Fibroblast of skin of left quadriceps (primary cell): ENCODE measurements at places on chromosomes 4 and X.

DNA sequence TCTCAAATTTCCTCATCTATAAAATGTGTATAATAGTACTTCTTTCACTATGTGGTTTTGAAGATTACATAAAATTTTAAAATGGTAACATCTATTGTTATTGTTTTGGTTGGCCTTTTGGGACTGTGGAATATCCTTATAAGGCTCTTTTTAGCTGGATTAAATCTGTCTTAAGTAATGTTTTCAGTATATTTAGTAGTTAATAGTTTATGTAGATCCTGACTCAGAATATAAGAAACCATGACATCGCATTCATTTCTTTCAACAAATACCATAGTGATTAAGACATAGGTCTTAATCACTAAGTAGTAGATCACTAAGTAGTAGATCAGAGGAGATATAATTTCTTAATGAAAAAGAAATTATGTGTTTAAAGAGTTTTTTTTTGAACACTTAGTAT lies 48.5 kb downstream of the MRPL1 start:
- DNase-seq: no peak

DNA sequence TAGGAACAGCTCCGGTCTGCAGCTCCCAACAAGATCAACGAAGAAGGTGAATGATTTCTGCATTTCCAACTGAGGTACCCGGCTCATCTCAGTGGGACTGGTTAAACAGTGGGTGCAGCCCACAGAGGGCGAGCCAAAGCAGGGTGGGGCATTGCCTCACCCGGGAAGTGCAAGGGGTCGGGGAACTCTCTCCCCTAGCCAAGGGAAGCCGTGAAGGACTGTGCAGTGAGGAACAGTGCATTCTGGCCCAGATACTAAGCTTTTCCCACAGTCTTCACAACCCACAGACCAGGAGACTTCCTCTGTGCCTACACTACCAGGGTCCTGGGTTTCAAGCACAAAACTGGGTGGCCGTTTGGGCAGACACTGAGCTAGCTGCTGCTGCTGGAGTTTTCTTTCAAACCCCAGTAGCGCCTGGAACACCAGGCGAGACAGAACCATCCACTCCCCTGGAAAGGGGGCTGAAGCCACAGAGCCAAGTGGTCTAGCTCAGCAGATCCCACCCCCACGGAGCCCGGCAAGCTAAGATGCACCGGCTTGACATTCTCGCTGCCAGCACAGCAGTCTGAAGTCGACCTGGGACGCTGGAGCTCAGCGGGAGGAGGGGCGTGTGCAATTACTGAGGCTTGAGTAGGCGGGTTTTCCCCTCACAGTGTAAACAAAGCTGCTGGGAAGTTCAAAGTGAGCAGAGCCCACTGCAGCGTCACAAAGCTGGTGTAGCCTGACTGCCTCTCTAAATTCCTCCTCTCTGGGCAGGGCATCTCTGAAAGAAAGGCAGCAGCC lies 84.6 kb downstream of the THOC2 start:
- DNase-seq: peak; percentile 9

DNA sequence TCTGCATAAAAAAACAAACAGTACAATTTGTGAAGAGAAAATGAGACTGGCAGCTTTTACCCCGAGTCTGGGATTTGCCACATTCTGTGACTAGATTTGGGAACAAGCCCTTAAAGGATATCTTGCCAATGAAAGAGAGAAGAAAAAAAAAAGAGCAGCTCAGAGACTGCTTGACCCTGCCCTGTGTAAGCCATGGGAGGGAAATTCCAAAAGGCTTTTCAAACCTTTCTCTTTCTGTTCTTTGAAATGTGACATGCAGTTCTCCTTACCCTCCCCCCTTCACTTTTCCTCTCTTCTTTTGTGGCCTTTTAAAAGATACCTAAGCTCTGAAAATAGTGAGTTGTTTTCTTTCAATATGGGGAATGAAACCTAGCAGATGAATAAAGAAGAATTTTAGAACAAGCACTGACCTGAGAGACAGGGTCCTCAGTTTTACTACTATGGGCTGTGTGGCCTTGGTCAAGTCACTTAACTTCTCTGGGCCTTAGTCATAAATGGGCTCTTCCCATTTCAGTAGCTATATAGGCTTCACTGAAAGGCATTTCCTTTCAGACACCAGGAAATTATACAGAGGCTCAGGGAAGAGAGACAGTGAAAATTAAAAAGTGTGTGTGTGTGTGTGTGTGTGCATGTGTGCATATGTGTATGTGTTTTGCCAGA lies 5.1 kb downstream of the CCDC160 start:
- no peak for DNase-seq

DNA sequence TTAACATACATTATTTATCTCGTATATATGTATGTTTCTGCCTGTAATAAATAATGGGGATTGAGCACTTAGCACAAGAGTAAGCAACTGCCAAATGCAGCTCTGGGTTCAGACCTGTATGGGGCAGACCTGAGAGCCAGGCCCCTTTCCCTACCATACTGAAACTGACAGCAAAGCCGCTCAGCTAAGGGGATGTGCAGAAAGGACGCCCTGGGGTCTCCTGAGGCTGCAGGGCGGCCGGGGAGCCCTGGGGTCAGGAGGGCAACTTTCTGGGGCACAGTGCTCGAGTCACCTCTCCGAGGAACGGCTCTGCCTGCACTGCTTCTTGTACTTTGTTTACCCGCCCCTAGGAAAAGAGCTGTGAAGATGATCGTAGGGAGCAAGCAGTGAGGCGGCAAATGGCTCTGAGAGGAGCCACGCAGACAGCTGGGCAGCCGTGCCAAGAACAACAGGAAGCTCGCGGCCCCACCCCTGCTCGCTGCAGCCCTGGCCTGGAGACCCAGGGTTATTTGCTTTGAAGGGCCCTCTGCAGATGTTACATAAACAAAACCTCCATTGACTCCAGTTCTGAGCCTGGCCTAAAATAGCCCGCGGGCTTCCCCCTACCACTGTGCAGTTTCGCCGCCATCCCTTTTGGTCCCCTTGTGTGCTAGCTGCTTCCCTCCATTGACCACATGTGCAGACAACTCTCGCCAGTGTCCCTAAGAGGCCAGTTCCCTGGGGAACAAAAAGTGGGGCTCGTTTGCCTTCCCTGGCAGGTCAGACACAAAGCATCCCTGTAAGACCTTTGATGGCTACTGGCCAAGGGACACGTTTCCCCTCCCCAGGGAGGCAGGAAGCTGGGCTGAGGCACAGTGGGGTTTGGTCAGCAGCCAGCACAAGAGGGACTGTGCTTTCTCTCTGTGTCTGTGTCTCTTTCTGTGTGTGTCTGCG lies 111.3 kb upstream of the LNX1 start:
- no peak for DNase-seq

DNA sequence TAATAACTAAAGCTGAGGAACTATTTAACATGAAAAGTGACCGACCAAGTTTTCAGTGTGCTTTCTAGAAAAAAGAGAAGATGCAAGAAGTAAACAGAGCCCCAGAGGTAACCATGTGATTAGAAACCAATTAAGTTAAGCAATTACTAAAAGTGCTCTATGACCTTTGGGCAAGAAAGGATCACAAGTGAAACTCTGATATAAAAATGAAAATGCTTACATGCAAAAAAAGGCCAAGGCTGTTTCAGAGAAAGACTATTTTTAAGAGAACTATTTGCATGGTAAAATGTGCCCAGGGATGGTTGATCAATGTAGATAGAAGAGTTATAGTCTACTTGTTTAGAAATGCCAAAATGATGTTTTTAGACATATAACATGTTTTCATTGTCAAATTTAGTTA lies 22.0 kb downstream of the KLHL15 start:
- no peak for DNase-seq

DNA sequence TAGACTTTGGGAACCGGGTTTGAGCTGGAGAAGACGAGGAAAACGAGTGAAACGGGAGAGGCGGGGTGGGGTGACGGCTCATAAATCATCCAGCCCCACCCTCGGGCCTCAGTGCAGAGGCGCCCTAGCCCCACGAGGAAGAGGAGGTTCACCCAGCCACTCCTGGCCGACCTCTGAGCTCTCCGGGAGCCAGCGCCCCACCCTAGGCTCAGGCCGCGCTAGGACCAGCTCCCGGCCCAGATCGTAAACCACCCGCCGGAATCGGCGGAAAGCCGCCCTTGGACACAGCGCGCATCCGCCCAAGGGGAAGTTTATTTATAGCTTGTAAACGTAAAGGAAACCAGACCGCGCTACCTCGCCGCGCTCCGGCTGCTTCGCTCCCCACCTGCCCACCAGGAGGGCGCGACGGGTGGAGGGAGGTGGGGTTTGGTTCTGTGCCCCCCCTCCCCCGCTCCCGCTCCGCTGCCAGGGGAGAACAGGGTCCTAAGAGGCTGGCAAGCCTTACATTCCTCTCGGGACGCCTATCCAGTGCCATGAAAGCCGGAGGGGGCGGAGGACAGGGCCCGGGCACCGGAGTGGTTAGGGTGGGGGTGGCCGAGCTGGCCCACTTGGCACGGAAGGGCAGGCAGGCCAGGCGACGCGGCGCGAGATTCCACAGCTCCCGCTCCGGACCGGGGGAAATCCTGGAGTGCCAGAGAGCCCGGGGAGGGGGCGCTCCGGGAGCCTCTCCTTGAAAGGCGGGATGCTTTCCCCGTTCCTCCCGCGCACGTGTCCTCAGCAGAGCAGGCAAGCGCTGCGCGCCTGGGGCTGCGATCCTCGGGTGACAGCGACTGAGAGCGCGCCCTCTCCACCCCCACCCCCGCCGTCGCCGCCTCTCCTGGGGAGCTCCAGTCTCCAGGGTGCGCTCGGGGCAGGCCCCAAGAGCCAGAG lies 84.2 kb downstream of the BCOR start:
- DNase-seq: no peak

DNA sequence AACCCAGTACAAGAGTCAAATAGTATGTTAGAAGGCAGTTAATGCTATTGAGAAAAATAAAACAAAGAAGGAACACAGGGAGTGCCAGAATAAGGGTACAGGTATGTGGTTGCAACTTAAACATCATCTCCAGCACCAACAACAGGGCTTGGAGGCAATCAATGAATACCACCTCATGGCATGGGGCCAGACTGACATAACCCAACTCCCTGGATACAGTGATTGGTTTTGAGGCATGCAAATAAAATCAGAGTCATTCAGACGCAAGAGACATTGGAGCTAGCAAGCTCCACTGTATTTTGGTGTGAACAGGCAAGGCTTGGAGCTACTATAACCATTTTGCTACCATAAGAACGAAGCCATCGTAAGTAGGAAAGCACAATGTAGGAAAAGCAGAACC lies 56.7 kb downstream of the PPP3CA start:
- DNase-seq: no peak

DNA sequence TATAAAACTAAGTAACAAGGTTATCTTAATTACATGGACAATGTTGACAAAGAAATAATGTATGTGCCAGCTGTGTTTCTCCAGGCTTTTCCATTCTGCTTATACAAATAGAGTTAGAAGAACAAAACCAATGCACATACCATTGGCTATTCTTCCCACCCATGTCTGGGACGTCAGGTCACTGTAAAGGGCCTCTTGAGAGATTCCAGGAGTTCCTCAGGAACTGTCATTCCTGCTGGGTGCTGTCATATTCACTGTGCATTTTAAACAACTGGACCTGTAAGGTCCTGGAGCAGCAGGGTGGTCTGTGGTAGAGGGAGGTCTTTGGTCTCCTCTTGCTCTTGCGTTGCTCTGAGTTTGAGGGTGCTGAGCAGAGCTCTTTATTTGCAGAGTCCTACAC lies 74.6 kb upstream of the AP1S2 start:
- no peak for DNase-seq

DNA sequence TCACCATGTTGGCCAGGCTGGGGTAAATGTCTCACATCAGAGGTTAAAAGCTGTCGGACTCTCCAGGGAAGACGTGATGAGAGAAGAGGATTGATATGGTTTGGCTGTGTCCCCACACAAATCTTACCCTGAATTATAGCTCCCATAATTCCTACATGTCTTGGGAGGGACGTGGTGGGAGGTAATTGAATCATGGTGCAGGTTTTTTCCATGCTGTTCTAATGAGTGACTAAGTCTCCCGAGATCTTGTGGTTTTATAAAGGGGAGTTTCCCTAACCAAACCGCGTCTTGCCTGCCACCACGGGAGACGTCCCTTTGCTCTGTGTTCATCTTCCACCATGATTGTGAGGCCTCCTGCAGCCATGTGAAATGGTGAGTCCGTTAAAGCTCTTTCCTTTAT lies 64.4 kb downstream of the ASMT start:
- DNase-seq: no peak

- DNase-seq: no peak
These were observed 1.3 kb downstream of the CHST7 start for GRCh38 chrX:46574774-46575381.

DNA sequence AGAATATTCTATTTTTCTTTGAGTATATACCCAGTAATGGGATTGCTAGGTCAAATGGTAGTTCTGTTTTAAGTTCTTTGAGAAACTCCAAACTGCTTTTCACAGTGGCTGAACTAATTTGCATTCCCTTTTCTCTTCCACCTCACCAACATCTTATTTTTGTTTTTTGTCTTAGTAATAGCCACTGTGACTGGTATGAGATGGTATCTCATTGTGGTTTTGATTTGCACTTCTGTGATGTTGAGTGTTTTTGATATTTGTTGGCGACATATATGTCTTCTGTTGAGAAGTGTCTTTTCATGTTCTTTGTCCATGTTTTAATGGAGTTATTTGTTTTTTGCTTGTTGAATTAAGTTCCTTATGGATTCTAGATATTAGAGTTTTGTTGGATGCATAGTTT lies 24.4 kb downstream of the AIMP1 start:
- no peak for DNase-seq

GRCh38 chr4:183118585-183118984 lies 19.5 kb downstream of the WWC2 start:
- DNase-seq: peak; percentile 90

- DNase-seq: no peak
These were observed 551 bp upstream of the ARX start for GRCh38 chrX:25016361-25016671.

DNA sequence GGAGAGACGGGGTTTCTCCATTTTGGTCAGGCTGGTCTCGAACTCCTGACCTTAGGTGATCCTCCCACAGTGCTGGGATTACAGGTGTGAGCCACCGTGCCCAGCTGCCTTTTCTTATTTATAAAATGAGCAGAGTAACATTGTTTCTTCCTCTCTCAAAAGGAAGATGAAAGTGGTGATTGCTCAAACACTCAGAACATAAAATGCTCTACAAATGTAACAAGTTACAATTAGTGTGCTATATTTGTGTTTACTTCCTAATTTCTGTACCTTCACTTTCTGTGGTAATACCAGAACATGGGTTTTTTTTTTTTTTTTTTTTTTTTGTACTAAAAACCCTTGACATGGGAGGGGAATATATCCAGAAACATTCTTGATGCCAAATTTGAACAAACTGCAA lies 197.9 kb downstream of the MGST2 start:
- DNase-seq: no peak

DNA sequence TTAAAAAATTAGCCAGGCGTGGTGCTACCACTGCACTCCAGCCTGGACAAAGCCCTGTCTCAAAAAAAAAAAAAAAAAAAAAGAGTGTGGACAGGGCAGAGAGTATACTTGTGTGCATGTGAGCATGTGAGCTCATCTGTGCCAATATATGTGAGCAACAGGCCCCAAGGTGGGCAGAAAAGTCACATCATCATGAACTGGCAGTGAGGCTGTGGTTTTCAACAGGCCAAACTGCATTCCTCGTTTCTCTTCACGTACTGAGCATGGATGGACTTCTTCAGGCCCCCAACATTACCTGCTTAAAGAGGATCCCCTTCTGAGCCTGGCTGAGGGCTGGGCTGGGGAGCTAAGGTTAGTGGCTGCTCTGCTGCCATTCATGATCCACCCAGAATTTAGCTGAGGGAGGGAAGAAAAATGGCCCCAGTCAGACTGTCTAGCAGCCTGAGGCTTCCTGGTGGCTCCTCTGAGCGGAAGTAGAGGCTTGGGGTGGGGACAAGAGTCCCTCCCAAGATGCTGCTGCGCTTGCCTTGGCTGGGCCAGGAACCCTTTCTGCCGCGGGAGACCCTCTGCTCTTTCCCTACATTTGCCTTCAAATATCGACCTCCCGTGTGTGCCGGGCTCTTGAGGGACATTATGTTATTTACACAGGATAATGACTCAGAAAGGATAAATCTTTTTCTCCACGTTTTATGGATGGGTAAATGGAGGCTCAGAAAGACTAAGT lies 55.0 kb downstream of the DIPK2B start:
- DNase-seq: no peak
